Activated naive CD4-positive, alpha-beta T cell treated with anti-CD3 and anti-CD28 coated beads, Interleukin-2, amount 10 ng/mL, durations not matched to agents 7 days and 5 days (primary cell): ENCODE measurements at places on chromosomes 1 and 21.
A peak's percentile ranks its signal among the peaks of the same experiment; 100 is the strongest.

DNA sequence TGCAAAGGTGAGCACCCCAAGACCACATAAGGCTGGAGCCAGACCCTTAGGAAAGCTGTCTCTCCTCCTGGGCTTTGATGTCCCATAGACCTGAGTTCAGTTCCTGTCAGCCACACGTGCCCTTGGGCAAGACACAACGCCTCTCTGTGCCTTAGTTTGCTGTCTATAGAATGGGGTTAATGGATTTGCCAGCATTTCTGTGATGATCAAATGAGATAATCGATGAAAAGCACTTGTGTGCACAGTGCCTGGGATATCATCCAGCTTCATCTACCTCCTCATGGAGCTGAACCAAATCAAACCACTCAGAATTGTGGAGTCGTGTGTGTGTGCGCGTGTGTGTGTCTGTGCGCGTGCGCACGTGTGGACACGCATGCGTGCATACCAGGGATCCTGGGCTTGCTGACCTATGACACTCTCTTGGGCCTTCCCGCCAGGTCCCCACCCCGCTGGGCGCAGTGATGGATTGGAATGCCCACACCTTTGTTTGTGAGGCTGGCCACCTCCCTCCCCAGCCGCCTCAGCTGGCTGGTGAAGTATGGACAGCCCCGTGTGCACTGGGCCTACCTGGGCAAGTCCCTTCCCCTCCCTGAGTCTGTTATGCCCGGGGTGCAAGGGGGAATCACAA is 5.2 kb downstream of the TTC22 start:
- no peak overlapping the region for H3K4me3 ChIP-seq
- no peak overlapping the region for H3K27ac ChIP-seq
- no peaks in the 10 kb centered on the region for H3K27me3 ChIP-seq
- peaks cover 7% of the 10 kb centered on the region for H3K36me3 ChIP-seq
- peaks cover 39% of the 10 kb centered on the region for H3K4me1 ChIP-seq

DNA sequence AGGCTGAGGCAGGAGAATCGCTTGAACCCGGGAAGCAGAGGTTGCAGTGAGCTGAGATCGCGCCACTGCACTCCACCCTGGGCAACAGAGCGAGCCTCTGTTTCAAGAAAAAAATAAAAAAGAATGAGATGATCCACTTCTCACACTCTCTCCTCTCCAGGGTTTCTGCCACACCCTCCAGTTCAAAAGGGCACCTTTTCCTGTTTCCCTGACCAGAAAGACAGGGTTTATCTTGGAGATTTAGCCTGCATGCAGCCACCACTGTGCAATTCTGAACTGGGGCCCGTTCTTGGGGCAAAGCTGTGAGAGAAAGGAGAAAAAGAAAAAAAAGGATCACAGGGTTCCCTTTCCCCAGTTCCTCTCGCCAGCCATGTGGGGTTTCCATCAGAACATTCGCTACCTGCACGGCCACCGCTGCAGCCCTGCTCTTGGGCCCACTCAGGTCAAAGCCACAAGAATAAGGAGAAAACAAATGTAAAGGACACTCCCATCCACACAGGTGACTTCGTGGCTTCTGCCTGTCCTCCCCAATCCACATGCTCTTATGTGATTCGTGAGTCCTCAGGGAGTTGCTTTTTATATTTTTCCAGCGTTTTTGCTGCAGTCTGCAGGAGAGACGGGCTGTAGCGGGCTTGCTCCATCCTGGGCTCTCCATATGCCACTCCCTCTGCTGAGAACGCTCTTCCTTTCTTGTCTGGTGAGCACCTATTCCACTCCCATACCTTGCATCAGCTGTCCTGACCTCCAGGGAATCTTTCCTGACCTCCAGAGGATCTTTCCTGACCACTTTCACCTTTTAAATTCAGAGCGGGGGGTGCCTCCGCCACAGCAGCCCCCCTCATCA is 26.4 kb downstream of the GNG4 start:
- H3K27ac ChIP-seq, result no peak overlapping the region
- DNase-seq, result no peak
- H3K27me3 ChIP-seq, result peaks cover 50% of the 10 kb centered on the region
- no peaks in the 10 kb centered on the region for H3K36me3 ChIP-seq

DNA sequence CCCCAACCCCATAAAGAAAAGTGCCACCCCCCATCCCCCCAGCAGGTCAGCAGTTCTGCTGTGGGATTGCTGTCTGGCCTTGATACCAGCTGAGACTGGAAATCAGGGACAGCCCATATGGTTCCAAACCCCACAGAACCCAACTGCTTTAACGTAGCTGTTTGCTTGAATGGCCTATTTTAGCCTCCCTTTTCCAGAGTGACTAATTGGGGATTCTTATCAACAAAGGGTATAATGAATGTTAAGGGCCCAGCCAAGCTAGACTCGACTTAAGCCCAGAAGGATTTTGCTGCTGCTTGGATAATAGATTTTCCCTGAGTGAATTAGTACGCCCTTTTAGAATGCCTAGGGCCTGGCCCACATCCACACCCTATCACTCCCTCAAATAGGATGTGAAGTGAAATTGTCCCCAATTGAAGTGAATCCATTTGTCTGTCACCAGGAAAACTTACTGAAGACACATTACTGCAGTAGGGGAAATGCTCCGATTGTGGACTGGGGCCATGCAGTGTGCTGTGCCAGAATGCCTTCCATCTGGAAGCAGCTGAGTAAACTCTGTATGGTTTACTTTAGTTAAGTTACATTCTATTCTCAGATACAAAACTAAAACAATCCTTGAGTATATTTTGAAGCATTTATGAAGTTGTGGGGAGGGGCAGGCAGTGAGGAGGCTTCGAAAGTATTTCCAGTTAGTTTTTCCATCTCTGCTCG is 156.9 kb downstream of the DHRS3 start:
- no peak overlapping the region for H3K4me3 ChIP-seq
- no peak overlapping the region for H3K27ac ChIP-seq
- no peaks in the 10 kb centered on the region for H3K27me3 ChIP-seq

DNA sequence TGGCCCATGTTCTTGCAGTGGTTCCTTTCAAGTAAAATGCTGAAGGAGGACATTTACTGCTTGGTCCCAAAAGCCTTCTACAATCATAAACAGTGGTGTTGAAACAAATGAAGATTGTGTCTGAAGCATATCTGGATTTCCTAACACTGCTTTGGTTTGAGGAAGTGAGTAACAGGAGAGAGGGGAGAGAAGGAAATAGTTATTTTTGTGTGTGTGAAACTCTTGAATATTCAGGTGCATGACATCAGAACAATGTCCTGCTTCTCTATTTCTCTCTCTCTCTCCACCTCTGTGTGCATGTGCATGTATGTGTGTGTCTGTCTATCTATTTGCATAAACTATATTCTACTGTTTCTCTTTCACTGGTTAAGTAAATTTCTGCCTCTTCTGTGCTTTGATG is 61.4 kb upstream of the TNFSF18 start:
- H3K36me3 ChIP-seq, result no peaks in the 10 kb centered on the region
- H3K27ac ChIP-seq, result no peak overlapping the region
- no peak for DNase-seq
- H3K4me3 ChIP-seq, result no peak overlapping the region
- no peaks in the 10 kb centered on the region for H3K4me1 ChIP-seq
- no peaks in the 10 kb centered on the region for H3K27me3 ChIP-seq

DNA sequence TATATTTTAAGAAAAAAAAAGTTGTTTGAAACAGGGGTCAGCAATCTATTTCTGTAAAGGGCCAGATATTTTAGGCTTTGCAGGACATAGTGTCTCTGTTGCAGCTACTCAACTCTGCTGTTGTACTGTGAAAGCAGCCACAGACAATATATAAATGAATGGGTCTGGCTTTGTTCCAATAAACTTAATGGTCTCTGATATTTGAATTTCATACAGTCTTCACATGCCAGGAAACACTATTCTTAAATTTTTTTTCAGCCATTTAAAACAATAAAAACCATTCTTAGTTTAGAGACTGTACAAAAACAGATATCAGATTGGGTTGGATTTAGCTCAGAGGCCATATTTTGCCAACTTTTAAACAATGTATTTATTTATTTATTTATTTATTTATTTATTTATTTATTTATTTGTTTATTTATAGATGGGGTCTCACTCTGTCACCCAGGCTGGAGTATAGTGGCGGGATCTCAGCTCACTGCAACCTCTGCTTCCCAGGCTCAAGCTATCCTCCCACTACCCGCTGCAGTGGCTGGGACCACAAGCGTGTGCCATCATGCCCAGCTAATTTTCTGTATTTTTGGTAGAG is 102.8 kb downstream of the DNM3 start:
- no peaks in the 10 kb centered on the region for H3K4me1 ChIP-seq
- H3K27ac ChIP-seq, result no peak overlapping the region
- no peaks in the 10 kb centered on the region for H3K36me3 ChIP-seq

GRCh38 chr1:225652729-225653462 is at the start of gene ENAH:
Gene ENAH (minus strand): TSS chr1:225653123. CDS start chr1:225652690, 433 bp downstream.
- H3K27me3 ChIP-seq, result peaks cover 62% of the 10 kb centered on the region
- peak; percentile 47 for DNase-seq
- H3K36me3 ChIP-seq, result peaks cover 3% of the 10 kb centered on the region
- H3K4me1 ChIP-seq, result peaks cover 18% of the 10 kb centered on the region

- peak within 1 kb of the TSS; percentile 99 for H3K27ac ChIP-seq
- peaks cover 4% of the 10 kb centered on the region for H3K27me3 ChIP-seq
- DNase-seq, result peak; percentile 99
- H3K4me1 ChIP-seq, result peaks cover 51% of the 10 kb centered on the region
Measured at GRCh38 chr1:84506002-84506728, at the start of the genes GNG5 and SPATA1. Gene GNG5 (minus strand): TSS chr1:84506581. CDS start chr1:84506091, 490 bp downstream. Gene SPATA1 (plus strand): TSS chr1:84506386. CDS start chr1:84516360, 9,974 bp downstream.

DNA sequence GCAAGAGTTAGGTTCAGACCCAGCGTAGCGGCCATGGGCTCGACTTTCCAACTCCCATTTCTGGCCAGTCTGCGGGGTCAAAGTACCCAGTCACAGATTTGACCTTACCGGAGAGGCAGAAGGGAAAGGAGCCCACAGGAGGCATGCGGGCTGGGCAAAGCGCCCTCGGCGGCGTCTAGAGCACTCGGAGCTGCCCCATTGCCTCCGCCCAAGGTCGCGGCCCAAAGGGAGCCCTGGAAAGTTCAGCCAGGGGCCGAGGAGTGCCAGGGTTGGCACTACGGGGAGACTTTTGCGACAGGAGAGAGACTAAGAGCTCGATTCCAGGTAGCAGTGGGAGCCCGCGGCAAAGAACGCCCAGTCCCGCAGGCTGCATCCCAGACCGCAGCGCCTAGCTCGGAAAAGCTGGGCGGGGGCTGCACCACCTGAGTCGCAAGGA is 896 bp downstream of the KANK4 start:
- H3K27ac ChIP-seq, result no peak overlapping the region
- H3K36me3 ChIP-seq, result no peaks in the 10 kb centered on the region
- peaks cover 3% of the 10 kb centered on the region for H3K4me1 ChIP-seq
- H3K27me3 ChIP-seq, result peaks cover 56% of the 10 kb centered on the region

DNA sequence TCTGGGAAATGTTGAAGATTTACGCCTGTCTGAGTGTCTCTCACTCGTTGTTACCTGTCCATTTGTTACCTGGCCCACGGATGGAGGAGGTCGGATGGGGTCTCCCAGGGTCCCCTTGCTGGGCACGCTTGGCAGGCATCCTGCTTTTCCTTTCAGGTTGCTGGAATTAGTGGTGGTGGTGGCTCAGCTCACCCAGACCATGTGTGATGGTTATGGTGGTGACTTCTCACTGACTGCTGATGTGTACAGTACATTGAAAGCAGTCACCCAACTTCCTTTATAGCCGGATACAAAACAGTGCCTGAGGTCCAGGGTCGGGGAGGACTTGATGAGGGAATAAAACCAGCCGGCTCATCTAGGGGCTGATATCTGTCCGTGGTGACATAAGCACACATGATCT is 19.5 kb downstream of the MAPKAPK2 start:
- DNase-seq, result no peak
- H3K27me3 ChIP-seq, result no peaks in the 10 kb centered on the region
- H3K36me3 ChIP-seq, result peaks cover 1% of the 10 kb centered on the region
- peaks cover 71% of the 10 kb centered on the region for H3K4me1 ChIP-seq
- H3K4me3 ChIP-seq, result no peak overlapping the region

DNA sequence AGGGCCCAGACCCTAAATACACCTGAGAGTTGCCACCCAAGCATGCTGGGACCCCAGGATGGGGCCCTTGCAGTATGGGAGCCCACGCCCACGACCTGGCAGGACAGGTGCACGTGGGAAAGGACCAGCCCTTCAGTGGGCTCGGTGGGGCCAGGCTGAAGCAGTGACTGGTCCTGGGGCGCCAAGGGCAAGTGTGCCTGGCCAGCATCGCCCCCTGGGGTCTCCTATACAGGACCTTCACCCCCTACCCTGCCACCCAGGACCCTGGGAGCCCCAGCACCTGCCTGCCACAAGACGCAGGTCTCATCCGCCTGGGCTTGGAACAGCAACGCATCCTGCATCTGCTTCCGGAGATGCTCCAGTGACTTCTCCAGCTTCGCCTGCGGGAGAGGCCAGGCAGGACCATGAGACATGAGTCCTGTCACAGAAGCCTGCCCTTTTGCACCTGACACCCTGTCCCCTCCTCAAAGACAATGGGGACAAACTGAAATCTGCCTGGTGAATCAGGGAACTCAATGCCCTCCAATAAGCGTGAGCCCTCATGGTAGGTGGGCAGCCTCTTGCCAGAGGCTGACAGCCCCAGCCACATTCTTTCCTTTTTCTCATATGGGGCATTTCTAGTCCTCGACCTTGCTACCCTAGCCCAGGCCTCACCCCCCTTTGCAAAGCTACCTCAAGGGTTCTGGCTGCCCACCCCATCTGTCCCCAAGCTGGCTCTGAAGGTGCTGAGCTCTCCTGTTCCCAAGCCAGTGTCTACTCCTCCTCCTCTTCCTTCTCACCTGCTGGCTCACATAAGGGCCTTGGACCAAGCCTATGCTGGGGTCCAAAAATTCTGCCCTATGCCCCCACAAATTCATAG is 4.6 kb downstream of the TRIM11 start:
- H3K4me3 ChIP-seq, result no peak overlapping the region
- H3K27me3 ChIP-seq, result peaks cover 6% of the 10 kb centered on the region
- DNase-seq, result no peak
- H3K27ac ChIP-seq, result peak overlapping the region; percentile 79
- H3K4me1 ChIP-seq, result peaks cover 76% of the 10 kb centered on the region
- peaks cover 64% of the 10 kb centered on the region for H3K36me3 ChIP-seq

DNA sequence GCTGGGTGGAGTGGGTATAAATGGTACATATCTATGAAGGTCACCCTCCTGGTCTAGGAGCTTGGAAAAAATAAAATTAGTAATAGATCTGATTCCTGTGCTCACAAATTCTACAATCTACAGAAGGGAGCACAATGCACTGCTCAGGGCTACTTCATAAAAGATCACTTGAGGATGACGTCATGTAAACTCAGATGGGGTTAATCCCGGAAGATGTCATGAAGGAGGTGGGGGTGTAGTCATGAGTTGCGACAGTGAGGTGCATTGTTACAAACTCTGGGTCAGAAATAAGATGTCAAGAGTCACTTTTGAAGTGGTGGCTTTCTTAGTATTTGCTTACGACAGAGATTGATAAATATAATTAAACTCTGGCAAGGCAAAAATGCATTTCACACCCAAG is 68.2 kb downstream of the LHX9 start:
- H3K36me3 ChIP-seq, result no peaks in the 10 kb centered on the region
- H3K27me3 ChIP-seq, result peaks cover 23% of the 10 kb centered on the region
- H3K4me3 ChIP-seq, result no peak overlapping the region
- no peaks in the 10 kb centered on the region for H3K4me1 ChIP-seq
- H3K27ac ChIP-seq, result no peak overlapping the region
